Neuronal stem cell (in vitro differentiated cells): ENCODE measurements at places on chromosomes 5 and 9.
A peak's percentile ranks its signal among the peaks of the same experiment; 100 is the strongest.

DNA sequence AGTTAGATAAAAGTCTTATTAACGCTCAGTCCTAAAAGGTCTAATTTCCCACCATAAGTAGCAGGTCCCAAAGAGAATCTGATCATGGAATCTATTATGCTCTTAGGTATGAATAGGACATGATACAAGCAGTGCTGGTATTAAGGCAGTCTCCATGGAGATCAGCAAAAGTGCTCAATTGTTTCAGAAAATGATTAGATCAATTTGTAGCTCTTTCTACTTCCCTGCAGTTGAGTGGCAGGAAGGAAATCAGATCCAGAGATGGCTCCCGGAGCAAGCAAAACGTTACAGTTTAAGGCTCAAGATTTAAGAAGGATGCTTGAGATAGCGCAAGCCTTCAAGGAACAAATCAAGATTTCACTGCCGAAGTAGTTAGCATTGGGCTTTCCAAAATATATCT, 205.7 kb downstream of the DRD1 start:
- peaks cover 2% of the 10 kb centered on the region for H3K4me1 ChIP-seq
- no peaks in the 10 kb centered on the region for H3K27me3 ChIP-seq
- H3K4me3 ChIP-seq: no peak overlapping the region

- peaks cover 4% of the 10 kb centered on the region for H3K27me3 ChIP-seq
- DNase-seq: peak; percentile 80
- H3K36me3 ChIP-seq: no peaks in the 10 kb centered on the region
- H3K4me3 ChIP-seq: no peak overlapping the region
- H3K27ac ChIP-seq: no peak overlapping the region
- H3K4me1 ChIP-seq: peaks cover 8% of the 10 kb centered on the region
Observed at GRCh38 chr9:122122903-122123632, 30.0 kb upstream of the TTLL11 start.

DNA sequence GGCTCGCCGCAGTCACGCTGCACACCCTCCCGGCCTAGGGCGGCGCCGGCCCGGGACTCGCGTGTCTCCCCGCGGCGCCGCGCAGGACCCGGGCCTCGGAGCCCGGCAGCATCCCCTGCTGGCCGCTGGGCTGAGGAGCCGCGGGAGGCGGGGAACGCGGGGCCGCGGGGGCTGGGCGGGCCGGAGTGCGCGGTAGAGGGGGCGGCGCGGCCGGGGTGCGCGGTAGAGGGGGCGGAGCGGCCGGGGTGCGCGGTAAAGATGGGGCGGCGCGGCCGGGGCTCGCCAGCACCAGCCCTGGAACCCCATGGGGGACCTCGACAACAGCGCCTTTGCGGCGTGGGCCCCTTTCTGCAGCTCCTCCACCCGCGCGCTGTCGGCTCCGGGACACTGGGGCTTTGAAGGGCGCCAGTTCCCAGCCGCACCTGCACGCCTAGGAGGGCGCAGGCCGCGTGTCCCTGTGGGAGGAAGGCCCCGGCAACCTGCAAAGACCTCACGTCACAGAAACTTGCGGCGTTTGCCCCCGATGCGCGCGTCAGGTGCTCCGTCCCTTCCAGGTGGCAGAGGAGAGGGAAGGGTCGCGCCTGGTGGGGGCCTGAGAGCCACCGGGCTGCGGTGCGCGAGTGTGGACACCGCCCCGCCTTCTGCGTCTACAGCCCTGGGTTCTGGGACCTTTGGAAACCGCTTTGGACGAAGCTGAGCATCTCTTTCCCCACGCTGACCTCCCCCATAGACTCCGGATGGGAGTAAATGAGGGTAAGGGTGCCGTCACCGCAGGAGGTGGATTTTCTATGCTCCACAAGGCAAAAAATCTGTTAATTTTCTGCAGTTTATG, 49.6 kb downstream of the NSUN2 start:
- no peaks in the 10 kb centered on the region for H3K36me3 ChIP-seq
- peaks cover 6% of the 10 kb centered on the region for H3K4me1 ChIP-seq
- no peak overlapping the region for H3K27ac ChIP-seq
- peak; percentile 58 for DNase-seq

DNA sequence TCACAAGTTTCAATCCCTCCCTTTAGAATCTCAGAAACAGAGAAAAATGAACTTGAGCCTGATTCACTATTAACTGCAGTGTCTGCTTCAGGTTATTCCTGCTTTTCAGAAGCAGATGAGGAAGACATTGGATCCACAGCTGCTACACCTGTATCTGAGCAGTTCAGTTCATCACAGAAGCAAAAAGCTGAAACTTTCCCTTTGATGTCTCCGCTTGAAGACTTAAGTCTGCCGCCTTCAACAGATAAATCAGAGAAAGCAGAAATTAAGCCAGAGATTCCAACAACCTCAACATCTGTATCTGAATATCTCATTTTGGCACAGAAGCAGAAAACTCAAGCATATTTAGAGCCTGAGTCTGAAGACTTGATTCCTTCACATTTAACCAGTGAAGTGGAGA, 42.1 kb downstream of the CMYA5 start:
- H3K4me3 ChIP-seq: no peak overlapping the region
- H3K27me3 ChIP-seq: peaks cover 43% of the 10 kb centered on the region
- H3K36me3 ChIP-seq: no peaks in the 10 kb centered on the region
- no peak for DNase-seq

DNA sequence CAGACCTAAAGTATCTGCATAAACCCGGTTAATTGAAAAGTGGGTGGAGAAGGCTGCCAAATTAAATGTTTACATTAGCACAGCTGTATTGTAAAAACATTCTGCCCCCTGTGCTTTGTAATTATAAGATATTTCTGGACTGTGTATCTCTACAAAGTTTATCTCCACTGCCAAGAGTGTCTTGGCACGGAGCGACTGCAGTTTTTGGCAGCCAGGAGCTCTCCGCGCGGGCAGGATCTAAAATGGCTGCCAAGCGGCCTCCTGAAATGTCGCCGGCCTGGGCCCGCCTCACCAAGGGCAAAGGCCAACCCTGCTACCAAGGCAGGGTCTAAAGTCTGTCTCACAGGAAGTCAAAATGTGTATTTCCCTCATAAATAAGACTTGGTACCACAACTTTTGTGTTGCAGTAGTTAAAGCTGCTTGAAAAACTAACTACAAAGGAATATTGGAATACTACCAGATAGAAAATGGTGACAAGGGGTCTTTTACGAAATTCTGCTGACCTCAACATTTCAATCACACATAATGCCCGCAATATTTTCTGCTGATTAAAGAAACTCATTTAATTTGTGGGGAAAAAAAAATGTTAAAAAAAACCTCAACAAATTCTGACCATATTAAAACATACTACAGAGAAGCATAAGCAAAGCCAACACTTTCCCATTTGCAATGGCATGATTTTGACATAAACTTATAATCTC, 110.4 kb downstream of the NFIB start:
- no peaks in the 10 kb centered on the region for H3K27me3 ChIP-seq
- no peaks in the 10 kb centered on the region for H3K36me3 ChIP-seq
- H3K4me1 ChIP-seq: no peaks in the 10 kb centered on the region
- H3K27ac ChIP-seq: no peak overlapping the region
- DNase-seq: no peak
- no peak overlapping the region for H3K4me3 ChIP-seq

DNA sequence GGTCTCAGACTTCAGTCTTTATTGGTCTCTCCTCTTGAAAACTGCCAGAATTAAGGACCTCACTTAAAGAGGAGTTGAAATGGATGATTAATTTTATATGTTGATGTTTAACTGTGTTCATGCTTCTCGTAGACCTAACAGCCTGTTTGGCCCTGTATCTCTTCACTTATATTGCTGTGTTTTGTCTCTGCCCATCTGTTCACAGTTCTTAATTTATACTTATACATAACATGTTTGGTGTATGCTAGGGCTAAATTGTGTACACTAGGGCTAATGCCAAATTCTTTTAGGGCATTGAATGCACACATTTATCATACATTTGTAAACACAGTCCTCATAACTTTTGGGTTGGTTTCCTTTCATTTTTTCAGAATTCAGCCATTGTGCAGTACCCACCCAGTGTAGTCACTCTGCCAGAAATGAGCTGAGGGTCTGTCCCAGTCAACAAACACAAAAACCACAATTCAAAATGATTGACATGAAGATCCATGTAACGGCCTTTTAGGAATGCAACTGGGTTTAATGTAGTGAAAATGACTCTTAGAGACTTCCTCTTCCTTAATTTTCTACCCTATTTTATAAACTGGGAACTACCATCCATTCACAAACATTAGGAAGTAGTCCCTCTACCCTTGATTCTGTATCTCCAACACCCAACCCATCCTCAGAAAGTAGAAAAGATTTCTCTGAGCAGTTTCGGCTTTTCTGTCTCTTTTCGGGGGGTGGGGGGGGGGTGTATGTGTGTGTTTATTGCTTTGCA, 668.8 kb upstream of the KLF4 start:
- H3K36me3 ChIP-seq: no peaks in the 10 kb centered on the region
- H3K27me3 ChIP-seq: no peaks in the 10 kb centered on the region
- H3K4me1 ChIP-seq: peaks cover under 1% of the 10 kb centered on the region
- no peak overlapping the region for H3K4me3 ChIP-seq
- H3K27ac ChIP-seq: no peak overlapping the region
- no peak for DNase-seq

DNA sequence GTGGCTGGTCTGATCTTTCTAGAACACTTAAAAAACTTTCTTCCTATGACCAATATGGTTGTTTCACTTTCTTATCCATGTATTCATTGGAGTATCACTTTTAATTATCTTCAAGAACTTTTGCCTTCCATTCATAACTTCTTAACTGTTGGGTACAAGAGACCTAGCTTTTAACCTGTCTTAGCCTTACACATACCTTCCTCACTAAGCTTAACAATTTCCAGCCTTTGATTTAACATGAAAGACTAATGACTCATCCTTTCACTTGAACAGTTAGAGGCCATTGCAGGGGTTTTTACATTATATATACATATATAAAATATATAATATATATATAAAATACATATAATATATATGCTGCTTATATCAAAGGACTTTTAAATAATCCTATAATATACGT, 57.9 kb downstream of the ABHD17B start:
- no peak overlapping the region for H3K4me3 ChIP-seq
- no peak for DNase-seq
- no peaks in the 10 kb centered on the region for H3K4me1 ChIP-seq
- no peaks in the 10 kb centered on the region for H3K27me3 ChIP-seq
- no peak overlapping the region for H3K27ac ChIP-seq
- no peaks in the 10 kb centered on the region for H3K36me3 ChIP-seq

GRCh38 chr5:16593628-16594027, 23.2 kb downstream of the RETREG1 start:
- no peak for DNase-seq
- H3K36me3 ChIP-seq: no peaks in the 10 kb centered on the region
- H3K27me3 ChIP-seq: no peaks in the 10 kb centered on the region
- no peak overlapping the region for H3K4me3 ChIP-seq
- no peak overlapping the region for H3K27ac ChIP-seq
- H3K4me1 ChIP-seq: peaks cover 5% of the 10 kb centered on the region

- H3K4me3 ChIP-seq: no peak overlapping the region
- H3K4me1 ChIP-seq: no peaks in the 10 kb centered on the region
- no peaks in the 10 kb centered on the region for H3K36me3 ChIP-seq
Observed at GRCh38 chr9:80078826-80079225, 507.1 kb downstream of the TLE4 start.

GRCh38 chr9:19294219-19294618, 63.7 kb downstream of the DENND4C start:
- no peak overlapping the region for H3K27ac ChIP-seq
- DNase-seq: no peak
- no peaks in the 10 kb centered on the region for H3K36me3 ChIP-seq
- no peaks in the 10 kb centered on the region for H3K4me1 ChIP-seq

- no peaks in the 10 kb centered on the region for H3K27me3 ChIP-seq
- H3K4me1 ChIP-seq: peaks cover 3% of the 10 kb centered on the region
- H3K4me3 ChIP-seq: no peak overlapping the region
- DNase-seq: no peak
Observed at GRCh38 chr9:90778746-90779145, 22.9 kb upstream of the SYK start.

- H3K4me1 ChIP-seq: no peaks in the 10 kb centered on the region
- H3K36me3 ChIP-seq: peaks cover 100% of the 10 kb centered on the region
Observed at GRCh38 chr9:86027767-86028166, 71.6 kb downstream of the GOLM1 start.

DNA sequence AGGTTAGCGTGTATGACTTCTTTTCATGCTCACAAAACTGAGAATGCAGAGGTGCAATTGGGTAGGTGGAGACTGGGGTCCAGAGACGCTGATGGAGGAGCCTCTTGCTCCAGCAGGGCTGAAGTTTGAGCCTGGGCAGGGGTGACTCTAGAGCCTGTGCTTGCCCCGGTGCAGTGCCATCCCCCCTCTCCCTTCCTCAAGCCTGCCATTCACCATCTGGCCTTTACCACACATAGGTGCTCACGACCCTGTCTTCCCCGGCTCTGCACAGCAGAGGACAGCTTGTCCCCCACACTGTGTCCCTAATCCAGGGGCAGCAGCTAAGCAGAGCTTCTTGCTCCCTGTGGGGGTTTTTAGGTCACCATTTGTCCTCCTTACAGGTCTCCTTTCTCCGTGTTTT, 86.5 kb downstream of the DAP start:
- H3K27ac ChIP-seq: no peak overlapping the region
- DNase-seq: no peak
- H3K4me3 ChIP-seq: no peak overlapping the region
- H3K27me3 ChIP-seq: no peaks in the 10 kb centered on the region
- peaks cover 1% of the 10 kb centered on the region for H3K36me3 ChIP-seq
- H3K4me1 ChIP-seq: no peaks in the 10 kb centered on the region

DNA sequence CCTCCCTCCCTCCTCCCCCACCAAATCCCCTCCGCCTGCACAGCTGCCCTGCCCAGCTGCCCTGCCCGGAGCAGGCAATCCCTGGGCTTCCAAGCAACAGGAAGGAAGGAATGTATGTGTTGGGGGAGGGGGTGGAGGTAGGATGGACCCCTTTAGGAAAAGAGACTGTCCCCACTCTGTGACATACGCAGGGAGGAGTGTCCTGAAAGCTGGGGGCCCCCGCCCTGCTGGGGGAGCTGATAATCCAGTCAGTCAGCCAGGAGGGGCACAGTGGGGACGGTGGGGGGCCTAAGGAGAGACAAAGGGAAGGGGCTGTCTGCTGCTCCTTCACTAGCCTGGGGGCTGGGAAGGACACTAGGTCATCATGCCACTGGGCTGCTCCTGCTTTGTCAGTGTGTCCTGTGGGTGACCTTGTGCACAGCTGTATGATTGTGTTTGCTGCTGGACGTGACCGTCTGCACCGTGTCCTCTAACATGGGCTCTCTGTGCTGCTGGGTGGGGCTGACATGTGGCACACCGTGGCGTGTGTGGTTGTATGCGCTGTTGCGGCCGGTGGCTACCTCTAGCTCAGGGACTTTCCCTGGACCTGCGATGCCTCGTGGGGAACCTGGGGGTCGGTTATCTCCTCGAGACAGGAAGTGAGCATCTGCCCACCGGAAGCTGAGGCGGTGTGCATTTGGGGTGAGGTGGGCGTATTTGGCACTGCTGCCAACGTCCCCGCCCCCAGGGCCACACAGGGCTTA, 3.0 kb downstream of the N4BP3 start:
- H3K27me3 ChIP-seq: no peaks in the 10 kb centered on the region
- peak overlapping the region; percentile 47 for H3K4me3 ChIP-seq
- peaks cover 11% of the 10 kb centered on the region for H3K36me3 ChIP-seq
- H3K4me1 ChIP-seq: peaks cover 36% of the 10 kb centered on the region
- peak overlapping the region; percentile 94 for H3K27ac ChIP-seq
